Thymus (tissue), 14 donors: ENCODE measurements at places on chromosomes 1 and 21. TPM values are rescaled to one million over a fixed set of nuclear protein-coding genes. Genes with fewer than 3 reads are reported as not detected.

The LCE2B gene
- total RNA-seq = 0.09 TPM

The ADORA3 gene
- 5.8 TPM for total RNA-seq

The MYOCOS gene
- not detected for total RNA-seq

The HUNK gene
- total RNA-seq = 1.1 TPM

The PYHIN1 gene
- 8.6 TPM for total RNA-seq

The PTPRC gene
- 490 TPM for total RNA-seq

The SLC37A1 gene
- 9.0 TPM for total RNA-seq

The PTGER3 gene
- 0.57 TPM for total RNA-seq
